ENCODE measurements at places on chromosomes 4 and X.

DNA sequence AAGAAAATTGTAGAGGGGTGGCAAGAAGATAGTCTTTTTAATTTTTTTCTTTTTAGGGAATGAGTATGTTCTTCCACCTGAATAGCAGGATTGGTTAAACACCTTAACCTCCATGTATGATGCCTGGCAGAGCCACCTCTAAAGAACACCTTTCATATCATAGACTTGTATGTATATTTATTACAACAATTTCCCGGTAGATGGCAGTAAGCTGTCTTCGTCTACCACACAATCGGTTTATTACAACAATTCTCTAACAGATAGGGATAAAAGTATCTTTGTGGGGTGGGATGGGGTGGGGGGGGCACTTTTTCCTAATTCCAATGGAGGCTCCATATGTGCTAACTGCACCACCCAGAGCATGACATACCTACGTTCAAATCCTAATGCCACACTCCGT, 255.5 kb downstream of the LDB2 start:
- no peak for DNase-seq

DNA sequence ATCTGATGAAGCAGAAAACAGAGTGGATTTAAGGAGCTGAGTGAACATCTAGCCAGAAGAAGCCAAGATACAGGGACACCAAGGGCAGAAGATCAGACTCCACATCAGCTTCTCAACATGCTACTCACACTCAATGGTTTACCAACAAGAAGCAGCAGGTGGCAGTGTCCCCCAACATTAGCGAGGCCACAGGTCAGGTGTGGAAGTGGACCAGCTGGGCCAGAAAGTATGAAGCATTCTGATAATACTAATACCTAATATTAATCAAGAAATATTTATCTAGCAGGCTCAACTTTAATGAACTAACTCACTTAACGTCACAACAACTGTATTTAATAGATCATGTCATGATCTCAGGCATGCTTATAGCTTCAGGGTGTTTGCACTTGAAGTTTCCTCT, 73.4 kb upstream of the TTC29 start:
- peak; percentile 27 for DNase-seq

DNA sequence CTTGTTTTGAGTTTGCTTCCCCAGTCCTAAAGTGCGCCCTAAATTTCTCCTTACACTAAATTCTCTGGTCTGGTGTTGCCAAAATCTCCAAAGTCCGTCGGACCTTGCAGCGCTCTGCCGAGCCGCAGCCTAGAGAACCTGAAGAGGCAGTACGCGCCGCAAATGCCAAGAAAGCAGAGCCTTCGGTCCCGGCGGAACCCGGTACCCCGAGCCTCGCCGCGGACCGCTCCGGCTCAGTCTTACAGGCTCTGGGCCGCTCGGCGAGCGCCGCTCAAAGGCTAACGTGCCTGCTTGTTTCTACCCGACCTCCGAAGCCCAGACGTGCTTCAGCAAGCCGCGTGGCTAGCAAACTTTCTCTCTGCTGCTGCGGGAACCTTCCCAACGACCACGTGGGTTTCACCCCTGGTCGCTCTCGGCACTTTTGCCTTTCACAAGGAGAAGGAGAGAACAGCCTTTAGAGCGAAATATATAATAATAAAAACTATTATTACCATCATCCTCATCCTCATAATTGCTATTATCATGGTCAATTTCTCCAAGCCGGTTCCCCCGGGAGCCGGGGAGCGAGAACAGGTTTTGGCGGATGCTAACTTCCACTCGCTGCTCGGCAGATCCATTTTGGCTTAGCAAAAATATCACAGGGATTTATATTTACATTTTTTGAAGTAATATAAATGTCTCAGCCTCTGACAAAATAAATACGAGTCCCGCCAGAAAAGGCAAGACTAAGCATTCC, 2.2 kb upstream of the HTR2C start:
- no peak for DNase-seq

GRCh38 chrX:19544693-19545305, 29.5 kb upstream of the MAP3K15 start:
- DNase-seq, result peak; percentile 12

DNA sequence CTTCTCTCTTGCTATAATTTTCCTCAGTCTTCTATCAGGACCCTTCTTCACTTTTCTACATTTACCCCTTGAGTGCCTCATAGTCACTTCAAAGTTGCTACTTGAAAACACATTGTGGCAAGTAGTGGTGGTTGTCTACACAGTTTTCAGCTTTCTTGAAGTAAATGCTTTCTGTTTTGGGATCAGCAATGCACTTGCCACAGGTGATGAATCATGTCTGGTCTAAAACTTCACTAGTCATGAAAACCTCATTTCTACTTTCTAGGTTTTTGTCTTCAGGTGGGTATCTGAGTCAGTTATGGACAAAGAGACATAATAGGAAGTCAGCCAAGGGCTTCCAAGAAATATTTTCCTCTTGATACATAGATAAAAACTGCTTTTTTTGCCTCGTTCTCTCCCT, 359.2 kb downstream of the CCSER1 start:
- no peak for DNase-seq

GRCh38 chr4:145956288-145956890, 17.8 kb upstream of the ZNF827 start:
- peak; percentile 15 for DNase-seq

DNA sequence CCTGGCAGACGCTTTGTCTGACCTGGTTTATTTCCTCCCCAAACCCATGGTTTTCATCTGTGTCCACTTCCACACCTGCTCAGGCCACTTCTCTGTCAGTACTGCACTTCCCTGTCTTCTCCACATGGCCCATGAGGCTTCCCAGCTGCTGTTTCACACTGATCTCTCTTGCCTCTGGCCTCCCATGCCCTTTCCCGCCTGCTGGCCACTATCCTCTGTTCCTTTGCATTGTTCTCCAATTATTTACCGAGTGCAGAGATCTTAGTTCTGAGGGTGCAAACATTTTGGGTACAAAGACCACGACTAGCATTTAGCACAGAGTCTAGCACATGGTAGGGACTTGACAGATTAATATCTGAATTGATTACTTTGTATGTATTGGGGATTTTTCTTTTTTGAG, 174.8 kb upstream of the NPY2R start:
- no peak for DNase-seq

DNA sequence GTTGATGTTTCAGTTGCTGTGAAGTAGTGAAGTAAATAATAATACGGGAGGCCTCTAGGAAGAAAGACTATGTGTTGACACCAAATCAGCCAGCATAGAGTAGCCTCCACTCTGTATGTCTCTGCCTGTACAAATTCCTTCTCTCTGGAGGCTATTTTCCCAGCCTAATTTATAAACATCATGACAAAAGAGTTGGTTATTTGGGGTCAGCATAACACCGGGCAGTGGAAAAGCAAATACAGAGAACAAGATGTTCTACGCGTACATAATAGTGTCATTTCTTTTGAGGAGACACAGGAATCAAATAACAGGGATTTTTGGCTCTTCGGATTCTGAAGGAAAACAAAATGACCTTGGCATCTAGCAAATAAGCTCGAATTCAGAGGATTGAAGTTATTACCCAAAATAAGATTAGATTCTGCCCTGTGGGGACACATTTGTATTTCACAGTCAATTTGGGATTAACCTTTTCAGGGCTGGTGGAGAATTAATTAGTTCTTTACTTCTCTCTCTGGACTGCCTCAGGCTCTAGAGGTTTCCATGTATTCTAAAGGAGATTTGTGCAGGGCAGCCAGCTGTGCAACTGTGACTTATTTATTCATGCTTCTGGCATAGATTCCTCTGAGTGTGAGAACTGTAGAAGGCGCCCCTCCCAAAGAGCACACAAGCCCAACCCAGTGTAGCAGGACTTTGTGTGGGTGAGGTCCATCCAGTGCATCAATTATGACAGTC, 14.1 kb upstream of the SYTL4 start:
- no peak for DNase-seq

DNA sequence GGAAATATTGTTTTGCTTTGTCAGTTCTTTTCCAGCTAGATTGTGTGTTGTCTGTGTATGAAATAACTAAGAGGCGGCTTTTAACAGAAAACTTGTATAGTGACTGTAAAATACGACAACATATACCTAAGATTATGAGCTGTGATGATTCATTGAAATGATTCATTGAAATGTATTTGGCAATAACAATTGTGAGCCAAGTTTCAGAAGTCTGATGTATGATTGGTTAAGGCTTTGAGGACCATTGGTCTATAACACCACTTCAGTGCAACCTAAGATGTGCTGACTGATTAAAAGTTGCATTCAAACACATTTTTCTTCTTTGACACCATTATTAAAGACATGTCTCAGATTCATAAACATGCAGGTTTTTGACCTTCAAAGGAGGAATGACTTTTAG, 76.6 kb downstream of the PTPN13 start:
- DNase-seq, result no peak

DNA sequence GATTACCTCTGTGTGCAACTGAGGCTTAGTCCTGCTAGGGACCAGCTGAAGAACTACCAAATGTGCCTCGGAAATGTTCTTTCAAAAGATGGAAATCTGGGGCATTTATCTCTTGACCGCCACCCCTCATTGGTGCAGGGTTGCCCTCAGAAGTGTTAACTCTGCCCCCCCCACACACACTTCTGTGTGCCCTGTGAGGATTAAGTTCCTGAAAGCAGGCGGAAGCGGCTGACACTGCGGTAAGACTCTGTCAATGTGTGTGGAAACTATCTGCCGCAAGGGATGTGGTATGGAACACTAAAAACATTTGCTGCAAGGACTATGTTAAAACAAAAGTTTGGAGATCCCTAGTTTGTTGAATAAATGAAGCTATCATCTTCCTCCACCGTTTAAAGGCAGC, 106.9 kb upstream of the NDP start:
- DNase-seq, result no peak

DNA sequence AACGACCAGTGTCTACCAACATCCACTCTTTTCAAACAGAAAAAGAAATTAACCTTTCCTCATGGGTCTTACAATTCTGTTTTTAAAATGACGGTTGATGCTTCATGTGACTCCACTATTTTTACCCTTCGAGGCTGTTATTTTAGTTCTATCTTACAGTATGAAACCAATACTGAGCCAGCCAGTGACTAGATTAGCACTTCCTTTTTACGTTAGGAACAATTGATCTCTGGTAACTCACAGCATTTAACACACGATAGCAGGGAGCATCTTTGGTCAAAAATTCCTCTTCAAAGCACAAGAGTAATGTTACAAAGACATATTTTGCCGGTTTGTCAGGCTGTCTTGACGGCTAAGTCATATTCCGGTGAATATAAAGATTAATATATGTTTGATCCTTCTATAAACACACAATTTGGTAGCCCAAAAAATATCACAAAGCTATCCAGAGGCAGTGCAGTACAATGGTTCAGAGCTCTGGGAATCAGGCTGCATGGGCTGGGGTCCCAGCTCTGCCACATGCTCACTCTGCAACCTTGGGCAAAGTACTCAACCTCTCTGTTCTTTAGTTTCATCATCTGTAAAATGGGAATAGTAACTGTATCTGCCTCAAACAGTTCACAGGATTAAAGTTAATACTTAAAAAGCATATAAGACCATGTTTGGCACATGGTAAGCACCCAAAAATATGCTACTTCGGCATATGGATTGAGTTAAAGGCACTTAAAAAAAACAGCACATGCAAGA, 62.9 kb upstream of the TXK start:
- DNase-seq, result no peak

DNA sequence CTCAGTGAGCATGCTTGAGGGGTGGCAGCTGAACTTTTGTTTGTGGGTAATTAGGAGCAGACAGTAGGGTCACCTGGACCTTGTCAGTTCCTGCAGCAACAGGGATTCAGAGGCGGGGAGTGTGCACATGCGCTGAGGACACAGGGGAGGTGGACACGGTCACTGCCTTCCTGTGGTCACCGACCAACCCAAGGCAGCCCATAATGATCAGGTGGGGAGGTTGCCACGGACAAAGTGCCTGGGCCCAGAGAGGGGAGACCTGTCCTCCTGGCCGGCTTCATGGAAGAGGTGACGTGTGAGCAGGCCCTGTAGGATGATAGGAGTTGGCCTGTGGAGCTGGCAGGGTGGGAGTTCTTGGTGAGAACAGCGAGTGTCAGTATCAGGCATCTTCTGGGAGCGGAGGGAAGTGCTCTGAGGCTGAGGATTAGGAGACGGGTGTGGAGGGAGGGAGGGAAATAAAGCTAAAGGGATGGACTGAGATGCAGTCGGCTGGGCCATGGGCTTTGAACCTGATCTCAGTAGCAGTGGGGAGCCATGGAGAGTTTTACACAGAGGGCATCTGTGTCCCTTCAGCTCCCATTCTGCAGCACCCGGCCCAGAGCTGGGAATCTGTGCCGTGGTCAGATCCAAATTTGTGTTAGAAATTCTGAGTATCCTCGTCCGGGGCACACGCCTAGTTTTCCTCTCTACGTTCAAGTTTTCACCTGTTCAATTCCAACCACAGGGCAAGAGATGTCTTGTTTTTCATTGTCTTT, 100.0 kb downstream of the PSAPL1 start:
- DNase-seq, result no peak

DNA sequence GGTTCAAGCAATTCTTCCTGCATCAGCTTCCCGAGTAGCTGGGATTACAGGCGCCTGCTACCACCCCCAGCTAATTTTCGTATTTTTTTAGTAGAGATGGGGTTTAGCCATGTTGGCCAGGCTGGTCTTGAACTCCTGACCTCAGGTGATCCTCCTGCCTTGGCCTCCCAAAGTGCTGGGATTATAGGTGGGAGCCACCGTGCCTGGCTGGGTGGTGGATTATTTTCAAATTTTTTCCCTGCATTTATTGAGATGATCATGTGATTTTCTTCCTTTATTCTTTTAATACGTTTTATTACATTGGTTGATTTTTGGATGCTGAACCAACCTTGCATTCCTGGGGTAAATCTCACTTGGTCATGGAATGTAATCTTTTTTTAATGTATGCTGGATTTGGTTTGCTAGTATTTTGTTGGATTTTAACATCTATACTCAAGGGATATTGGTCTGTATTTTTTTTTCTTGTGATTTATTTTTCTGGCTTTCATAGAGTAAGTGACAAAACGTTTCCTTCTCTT, 30.9 kb downstream of the BMP2K start:
- no peak for DNase-seq

DNA sequence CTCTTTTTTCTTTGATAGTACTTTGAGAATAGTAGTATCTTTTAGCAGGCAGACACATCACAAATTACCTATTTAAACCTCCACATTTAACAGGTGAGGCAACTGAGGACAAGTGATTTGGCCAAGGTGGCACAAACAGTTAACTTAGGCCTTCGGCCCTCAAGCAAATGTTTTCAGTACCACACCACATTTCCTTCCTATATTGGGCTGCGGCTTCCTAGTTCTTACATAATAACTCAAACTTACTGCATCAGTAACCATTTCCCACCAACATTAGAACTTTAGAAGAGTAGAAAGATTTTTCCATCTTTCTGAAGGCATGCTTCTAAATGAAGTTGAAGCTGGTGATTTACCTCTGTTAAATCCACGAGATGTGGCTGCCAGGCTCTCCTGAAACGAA, 63.2 kb upstream of the SLC4A4 start:
- no peak for DNase-seq

- no peak for DNase-seq
These were observed 685 bp downstream of the RAB9B start for GRCh38 chrX:103831342-103831802.

DNA sequence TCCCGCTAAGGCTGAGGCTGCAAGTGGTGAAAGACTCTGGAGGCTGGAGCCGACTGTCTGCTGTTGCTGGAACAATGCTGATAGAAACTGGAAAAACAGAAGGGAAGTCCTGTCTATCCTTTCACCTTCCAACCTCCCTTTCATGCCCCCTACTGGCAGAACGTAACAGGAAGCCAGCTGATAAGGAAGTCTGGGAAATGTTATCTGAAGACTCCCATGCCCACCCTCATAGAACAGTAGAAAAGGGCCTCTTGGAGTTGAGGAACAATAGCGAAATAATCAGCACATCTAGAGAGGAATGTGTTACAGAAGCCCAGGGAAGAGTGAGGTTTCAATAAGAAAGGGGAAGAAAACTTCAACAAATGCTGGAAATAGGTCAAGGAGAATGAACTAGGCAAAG, 117.1 kb upstream of the DKK2 start:
- no peak for DNase-seq
